Activated T-helper 17 cell treated with anti-CD3 and anti-CD28 coated beads, Interleukin-2, amount 50 U/mL, for 72 hours (primary cell): ENCODE measurements at places on chromosomes 6 and 20.

DNA sequence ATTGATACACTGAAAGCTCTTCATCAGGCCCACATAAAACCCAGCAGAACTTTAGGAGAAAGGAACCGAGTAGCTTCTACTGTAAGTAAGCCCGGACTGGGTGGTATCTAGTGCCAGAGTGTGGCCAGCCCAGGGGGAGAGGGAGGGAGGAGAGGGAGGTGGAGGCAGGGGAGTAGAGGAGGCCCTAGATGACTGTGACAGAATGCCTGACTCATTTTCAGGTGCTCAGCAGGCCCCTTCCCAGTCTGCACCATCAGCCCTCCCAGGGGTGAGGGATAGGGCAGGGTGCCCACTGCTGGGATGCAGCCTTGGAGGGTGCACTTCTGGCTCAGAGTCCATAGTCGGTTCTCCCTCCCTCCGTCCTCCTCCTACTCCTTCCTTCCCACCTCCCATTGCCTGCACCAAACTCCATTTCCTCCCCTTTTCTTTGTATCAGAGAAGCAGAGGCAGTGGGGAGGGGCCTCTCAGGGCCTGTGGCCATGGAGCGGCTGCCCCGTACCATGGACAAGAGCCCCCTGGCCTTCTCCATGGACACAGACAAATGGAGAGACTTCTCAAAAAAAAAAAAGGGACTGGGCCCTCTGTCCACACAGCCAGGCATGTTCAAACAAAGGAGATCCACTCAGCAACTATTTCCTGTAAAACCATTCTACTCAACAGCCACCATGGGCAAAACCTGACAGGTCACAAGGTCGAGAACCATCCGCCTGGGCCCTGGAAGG lies 184.9 kb upstream of the SNX9 start:
- ATAC-seq, result no peak

DNA sequence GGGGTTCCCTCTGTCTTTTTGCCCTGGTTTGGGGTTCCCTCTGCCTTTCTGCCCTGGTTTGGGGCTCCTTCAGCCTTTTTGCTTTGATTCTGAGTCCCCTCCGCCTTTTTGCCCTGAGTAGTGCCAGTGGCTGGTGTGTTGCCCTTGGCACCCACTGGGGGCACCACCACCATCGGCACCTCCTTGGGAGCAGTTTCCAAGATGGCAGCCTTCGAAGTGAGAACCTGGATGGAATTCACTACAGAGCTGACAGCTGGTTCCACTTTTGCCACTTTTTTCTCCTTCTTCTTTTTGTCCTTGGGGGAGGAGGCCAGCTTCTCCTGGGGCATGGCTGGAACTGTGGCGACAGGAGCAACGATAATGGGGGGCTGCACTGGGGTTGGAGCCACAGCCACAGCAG lies 22.2 kb downstream of the RRBP1 start:
- ATAC-seq, result no peak

DNA sequence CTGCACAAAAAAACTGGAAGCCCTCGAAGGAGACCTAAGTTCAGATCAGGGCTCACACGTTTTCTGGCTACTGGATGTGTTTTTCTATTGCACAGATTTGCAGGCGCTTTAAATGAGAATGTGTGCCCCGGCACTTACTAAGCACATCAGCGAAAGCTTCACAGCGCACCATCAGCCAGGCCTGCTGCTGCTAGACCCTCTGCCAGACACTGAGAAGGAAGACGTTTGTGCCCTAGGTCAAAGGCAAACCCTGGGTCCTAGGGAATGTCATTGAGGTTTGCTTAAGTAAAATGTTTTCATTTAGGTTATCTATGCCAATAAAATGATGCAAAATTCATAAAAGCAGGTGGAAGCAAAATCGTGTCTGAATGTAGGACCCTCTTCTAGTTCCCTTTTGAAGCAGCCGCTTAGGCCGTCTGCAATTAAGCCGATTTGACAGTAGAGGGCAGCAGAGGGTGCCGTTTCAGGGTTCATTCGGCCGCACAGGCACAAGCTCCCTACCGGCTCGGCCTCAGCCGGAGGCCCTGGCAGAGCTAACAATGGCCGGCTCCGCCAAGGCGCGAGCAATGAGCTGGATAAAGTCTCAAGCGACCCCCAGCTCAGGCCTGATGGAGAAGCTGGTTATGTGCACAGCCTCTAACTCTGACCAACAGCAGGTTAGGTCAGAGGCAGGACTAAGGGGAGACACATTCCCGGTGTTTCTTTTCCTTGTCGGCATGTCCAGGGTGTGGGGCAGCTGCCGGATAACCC lies 107.2 kb upstream of the FOXA2 start:
- ATAC-seq, result peak; percentile 23

DNA sequence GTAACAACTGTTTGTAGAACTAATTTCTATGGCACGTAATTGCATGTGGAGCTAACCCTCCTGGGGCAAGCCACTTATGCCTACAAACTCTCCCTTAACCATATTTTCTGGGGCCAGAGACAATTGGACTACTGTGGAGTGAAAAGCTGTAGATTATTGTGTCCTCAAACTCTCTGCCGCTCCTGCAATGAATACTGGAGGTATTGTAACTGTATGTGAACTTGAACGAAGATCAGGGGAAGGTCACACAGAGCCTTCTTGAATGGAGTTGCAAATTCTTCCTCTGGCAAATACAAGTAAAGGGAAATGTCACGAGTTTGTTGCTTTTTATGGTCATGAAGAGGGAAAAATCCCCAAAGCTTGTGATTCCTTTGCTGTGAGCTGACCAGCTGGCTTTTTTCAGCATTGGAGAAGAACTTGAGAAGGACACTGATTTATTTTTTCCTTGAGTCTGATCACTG lies 18.2 kb downstream of the AKAP12 start:
- no peak for ATAC-seq

DNA sequence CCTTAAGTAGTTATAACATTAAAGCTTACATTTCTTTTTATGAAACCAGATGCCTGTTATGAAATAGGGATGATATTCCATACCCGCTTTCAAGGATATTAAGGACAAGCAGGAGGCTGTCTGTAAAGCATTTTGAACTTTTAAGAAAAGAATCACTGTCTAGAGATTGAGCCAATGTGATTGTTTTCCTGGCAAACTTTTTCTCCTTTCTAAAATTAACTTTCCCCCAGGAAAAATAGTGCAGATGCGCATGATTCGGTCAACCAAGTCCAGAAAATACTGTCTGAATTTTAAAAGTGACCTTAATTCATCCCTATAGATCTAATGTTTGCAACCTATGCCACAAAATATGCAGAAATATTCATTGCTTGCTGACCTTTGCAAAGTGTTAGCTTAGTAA lies 15.1 kb upstream of the DEK start:
- no peak for ATAC-seq

GRCh38 chr6:46549155-46549554 lies 57.9 kb upstream of the RCAN2 start:
- ATAC-seq, result no peak

GRCh38 chr6:112154711-112155110 lies 67.3 kb downstream of the FAM229B start:
- ATAC-seq, result peak; percentile 28

- ATAC-seq, result no peak
Observed at GRCh38 chr6:24851086-24851485, 52.4 kb upstream of the ARMH2 start.

DNA sequence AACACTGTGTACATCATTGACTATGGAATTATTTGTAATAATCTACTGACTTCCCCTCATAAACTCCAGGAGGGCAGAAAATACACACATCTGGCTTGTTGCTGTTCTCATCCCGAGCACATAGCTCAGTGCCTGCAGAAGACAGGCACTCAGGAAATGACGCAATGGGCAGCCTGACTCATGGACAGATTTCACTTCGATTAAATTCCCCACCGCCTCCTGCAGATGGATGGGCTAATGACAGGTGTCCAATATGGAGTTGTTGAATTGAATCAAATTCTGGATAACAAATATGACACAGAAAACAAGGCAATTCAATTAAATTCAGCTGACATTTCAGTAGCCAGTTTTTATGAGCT lies 9.1 kb downstream of the ANKRD60 start:
- no peak for ATAC-seq

DNA sequence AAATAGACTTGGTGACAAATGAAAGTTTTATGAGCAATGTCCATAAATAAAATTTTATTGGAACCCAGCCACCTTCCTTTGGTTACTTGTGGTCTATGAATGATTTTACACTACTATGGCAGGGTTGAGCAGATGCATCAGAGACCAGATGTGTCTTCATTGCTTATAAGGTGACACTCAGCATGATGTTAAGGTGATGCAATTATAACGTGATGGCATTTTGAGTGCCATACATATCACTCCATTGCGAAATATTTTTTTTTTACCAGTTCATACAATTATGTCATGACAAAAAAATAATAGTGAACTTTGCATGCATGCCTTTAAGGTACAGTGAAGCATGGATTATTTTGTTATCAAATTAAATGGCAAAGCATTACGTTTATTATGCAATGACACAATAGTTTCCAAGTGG lies 96.0 kb downstream of the ADTRP start:
- no peak for ATAC-seq

DNA sequence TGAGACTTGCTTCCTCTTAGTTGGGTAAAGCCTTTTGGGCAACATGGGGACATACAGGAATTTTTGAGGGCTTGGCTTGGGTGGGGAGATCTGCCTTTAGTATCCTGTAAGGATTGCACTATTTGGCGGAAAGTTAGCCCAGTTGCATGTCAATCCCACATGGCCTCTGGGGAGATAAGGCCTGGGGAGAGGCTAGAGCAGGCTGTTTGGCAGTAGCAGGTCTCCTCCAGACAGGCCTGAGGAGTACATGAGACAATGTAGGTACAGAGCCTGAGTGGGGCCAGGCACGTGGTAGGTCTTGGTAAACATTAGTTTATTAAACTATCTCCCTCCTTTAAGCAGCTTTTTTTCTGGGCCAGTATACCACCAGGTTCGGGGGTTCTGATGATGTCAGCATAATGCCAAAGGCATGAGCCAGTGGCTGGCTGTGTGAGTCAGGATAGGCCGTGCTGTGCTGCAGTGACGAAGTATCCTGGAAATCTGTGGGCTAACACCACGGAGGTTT lies 147.9 kb downstream of the VEGFA start:
- ATAC-seq, result no peak

DNA sequence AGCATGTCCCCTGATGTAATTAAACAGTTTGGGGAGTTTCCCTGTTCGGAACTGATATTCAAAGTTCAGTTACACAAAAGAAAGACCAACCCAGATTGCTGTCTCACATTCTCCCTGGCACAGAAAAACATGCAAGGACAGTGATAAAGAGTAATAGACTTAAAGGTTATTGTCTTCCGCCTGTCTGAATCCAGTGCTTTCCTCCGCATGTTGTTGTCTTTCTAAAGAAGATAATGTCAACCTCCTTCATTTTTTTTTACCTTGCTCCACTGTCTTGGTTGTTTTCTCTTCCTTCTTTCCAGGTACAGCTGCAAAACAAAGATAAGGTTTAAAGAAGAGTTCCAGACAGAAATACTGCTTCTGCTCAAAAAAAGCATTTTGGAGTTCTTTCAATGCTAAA lies 284.5 kb downstream of the TRDN start:
- ATAC-seq, result no peak

GRCh38 chr6:101083533-101084175 lies 202.5 kb upstream of the ASCC3 start:
- ATAC-seq, result no peak

DNA sequence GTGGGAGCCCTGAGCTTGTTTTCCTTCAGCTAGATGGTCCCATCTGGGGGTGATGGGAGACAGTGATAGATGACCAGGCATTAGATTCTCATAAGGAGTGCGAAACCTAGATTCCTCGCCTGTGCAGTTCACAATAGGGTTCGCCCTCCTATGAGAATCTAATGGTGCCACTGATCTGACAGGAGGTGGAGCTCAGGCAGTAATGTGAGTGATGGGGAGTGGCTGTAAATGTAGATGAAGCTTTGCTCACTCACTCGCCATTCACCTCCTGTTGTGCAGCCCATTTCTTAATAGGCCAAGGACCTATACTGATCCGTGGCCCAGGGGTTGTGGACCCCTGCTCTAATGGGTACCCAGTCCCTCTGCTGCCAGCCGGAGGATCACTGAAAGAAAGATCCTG lies 20.7 kb upstream of the KCNB1 start:
- no peak for ATAC-seq

DNA sequence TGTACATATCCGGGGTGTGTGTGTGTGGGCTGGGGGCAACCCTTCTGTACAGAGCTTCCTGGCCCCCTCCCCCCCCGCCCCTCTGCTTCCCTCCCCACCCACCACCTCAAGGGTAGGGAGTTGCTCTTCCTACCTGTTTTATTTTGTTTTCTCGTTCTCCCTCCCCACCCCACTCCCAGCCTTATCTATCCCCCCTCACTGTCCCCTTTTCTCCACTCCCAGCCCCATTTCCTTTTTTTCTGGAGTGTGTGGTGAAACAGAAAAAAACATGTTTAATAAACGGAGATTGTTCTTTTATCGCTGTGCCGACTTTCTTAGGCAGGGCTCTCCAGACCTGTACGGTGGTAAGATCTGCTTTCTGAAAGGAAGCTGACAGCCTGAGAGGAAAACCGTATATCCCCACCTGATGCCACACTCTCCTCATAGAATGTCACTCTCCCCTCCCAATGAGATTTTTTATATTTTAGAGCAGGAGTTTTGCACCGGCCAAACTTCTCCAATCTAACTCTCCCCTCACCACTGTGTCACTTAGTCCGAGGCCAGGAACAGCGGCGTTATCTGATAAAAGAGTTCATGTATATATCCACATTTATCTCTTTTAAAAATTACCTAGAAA lies 875 bp upstream of the ZBTB9 start:
- ATAC-seq, result no peak

DNA sequence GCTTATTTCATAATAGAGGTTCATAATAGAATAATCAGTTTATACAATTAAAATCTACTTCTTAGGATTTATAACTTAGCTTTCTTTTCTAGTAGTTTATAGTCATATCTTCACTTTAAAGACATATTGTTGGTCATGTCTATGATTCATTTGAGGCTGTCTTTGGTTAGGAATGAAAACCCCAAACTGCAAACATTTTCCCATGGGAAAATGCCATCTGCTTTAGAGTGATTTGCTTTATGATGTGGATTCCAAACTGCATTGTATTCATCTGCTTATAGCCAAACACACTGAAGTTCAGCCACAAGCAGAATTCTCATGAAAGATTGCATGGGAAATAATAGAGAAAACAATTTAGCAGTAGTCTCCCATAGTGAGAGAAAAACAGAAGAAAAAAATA lies 128.0 kb downstream of the RFPL4B start:
- no peak for ATAC-seq

- no peak for ATAC-seq
Observed at GRCh38 chr20:41411391-41411847, 44.8 kb upstream of the EMILIN3 start.

GRCh38 chr20:21161926-21162325 lies 36.0 kb downstream of the KIZ start:
- no peak for ATAC-seq

DNA sequence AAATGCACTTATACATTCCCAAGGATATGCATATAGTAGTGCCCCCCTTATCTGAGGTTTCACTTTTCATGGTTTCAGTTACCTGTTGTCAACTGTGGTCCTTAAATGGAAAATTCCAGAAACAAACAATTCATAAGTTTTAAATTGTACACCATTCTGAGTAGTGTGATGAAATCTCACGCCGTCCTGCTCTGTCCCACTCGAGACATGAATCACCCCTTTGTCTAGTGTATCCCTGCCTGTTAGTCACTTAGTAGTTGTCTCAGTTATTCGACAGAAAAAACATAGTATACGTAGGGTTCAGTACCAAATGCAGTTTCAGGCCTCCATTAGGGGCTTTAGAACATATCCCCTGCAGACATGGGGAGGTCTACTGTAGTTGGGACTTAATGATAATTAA lies 57.0 kb downstream of the MAP1LC3A start:
- no peak for ATAC-seq

- ATAC-seq, result no peak
Observed at GRCh38 chr20:36624068-36624943, 18.7 kb downstream of the RAB5IF start.
